ENCODE measurements at places on chromosomes 7 and 10.

DNA sequence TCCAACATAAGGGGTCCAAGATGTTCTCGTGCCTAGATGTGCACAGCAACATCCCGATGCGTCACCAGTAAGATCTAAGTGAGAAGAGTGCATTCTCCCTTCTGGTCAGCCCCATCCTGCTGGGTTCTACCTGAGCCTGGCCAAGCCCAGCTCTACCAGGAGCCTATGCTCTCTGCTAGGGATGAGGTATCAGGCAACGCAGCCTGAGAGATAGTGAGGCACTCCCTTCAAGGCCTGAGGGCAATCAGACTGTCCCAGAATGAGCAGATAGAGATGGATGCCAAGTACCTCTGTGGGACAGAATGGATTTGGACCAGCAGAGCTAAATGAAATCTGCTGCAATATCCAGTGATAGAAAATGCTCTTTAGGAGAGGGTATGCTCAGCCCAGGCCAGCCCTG is 26.7 kb downstream of the DDC start:
- no peak for DNase-seq

DNA sequence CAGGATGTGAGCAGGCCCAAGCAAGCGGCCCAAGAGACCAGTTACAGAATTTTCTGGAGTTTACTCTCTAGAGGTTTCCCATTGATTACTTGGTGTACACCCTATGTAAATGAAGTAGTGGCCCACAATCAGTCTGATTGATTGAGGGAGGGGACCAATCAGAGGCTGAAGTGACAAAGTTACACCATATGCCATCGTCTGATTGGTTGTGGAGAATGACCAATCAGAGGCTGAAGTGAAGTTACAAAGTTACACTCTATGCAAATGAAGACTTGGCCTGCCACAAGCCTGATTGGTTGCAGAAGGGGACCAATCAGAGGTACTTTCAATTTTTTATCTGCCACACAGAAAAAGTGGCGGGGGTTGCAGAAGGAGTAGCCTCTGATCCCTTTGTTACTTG is 83.7 kb downstream of the KIF20B start:
- DNase-seq = no peak

GRCh38 chr7:101814081-101814990 is 3.1 kb upstream of the CUX1 start:
- DNase-seq = peak; percentile 78

DNA sequence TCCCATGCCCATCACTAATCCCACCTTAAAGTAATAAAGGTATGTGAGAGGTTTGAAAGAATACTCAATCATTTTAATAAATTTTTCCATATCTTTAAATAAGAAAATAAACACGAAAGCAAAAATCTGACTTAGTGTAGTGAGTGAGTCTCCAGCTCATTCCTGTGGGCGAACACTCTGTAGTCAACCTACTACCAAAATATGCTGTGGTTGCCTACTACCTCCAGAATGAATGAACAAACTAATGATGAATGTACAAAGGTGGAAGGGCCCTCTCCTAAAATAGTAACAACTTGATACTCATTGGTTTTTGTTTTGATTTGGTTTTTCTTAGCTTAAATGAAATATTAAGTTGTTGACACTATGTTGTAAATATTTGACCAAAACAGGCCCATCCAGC is 195.5 kb upstream of the HPS1 start:
- DNase-seq = no peak

DNA sequence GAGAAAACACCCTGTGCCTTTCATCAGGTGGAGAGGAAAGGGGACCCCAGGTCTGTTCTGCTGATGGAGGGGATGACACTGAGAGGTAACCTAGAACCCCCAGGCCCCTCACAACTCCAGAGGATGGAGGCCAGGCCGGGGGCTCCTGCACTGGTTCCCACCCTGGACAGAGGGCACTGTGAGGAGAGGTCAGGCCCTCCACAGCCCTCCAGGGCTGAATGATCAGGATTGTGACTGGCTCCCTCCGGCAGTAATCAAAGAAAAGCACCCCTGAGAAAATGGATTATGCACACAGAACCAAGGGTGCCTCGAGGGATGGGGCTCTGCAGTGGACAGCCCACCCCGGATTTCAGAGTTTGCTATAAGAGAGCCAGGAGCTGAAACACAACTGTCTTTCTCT is 502.8 kb downstream of the TCERG1L start:
- DNase-seq = no peak

GRCh38 chr7:27240015-27240731 is 2.4 kb upstream of the EVX1 start:
- no peak for DNase-seq

GRCh38 chr10:77520290-77520689 is 117.3 kb downstream of the KCNMA1 start:
- DNase-seq = no peak

GRCh38 chr10:128972036-128972405 is 495.0 kb upstream of the MGMT start:
- no peak for DNase-seq

GRCh38 chr7:20514364-20514763 is 101.1 kb upstream of the ABCB5 start:
- no peak for DNase-seq

DNA sequence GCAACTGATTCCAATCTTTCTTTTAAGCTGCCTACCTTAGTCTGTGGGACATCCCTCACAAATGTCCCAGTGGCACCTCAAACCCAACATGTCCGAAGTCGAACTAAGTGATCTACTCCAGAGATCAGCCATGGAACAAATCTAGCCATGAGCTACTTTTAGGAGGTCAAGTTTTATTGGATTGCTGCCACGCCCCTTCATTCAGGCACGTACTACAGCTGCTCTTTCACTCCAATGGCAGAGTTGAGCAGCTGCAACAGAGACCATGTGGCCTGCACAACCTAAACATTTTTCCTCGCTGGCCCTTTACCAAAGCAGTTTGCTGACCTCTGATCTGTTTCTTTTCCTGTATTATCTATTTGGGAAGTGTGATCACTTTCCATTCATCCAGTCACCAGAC is 192.4 kb upstream of the CDCA7L start:
- no peak for DNase-seq

- no peak for DNase-seq
These were observed 46.2 kb downstream of the JAKMIP3 start for GRCh38 chr10:132111871-132112341.

DNA sequence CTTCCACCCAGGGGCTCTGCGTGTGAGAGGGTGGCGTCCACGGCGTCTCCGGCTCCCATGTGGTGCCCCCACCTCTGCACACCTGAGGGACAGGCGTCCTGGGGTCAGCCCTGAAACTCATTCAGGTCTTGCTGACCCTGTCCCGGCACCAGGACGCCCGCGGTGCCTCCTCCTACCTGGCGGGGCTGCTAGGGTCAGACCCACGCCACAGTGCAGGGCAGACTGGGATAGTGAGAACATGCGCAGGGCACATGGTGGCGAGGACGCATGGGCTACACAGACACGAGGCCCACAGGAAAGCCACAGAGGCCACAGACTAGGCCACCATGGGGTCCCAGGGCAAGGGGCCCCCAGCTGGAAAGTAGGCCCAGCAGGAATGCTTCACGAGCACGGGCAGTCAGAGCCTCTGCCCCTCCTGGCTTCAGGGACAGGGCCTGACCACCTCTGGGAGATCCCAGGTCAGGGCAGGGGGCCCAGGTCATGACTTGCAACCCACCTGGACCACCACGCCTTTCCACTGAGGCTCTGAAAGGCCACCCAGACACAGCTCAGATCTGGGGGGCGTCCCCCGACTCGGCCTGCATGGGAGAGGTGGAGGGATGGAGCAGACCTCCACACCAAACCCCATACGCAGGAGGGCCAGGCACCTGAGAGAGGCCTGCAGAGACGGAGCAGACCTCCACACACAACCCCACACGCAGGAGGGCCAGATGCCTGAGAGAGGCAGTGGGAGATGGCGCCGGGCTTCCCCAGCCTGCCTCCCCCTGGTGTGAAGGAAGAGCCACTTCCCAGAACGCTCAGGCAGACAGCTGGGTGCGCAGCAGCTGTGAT is 188.6 kb downstream of the ELFN1 start:
- DNase-seq = no peak

DNA sequence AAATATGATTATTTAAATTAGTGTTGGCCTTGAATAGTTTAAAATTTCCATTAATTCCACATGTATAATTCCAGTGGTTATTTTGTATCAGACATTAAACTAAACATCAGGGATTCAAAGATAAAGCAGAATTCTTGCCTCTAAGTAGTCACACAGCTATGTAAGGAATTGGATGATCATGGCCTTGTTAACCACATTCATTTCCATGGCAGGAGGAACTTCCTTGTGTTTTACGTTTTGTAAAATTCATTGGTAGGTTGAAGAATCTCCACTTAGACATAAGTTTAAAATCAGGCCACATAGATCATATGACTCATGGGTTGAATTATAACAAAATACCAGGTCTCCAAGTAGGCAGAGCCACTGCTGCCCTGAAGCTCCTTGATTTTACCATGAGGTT is 289.7 kb downstream of the PLXDC2 start:
- DNase-seq = no peak

GRCh38 chr7:93551063-93551895 is 23.2 kb downstream of the CALCR start:
- peak; percentile 48 for DNase-seq

DNA sequence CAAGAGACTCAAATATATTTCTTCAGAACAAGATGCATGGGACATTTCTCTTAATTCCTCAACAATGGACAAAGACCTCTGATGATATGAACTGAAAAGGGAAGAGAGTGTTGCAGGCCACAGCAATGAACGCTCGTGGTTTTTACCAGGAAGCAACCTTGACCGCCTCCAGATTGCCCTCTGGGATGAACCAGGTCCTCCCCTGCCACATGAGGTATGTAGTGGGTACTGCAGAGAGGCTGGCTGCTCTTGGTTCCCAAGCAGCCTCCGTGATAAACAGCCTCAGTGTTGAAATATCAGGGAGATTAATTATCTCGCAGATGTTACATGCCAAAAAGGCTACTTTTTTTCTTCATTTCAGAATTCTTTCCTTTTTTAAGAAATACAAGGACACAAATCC is 338.8 kb downstream of the ELMO1 start:
- peak; percentile 49 for DNase-seq

GRCh38 chr7:87231711-87232110 is 12.2 kb upstream of the TMEM243 start:
- DNase-seq = no peak

GRCh38 chr7:5636914-5637313 is 144.5 kb downstream of the RNF216 start:
- DNase-seq = peak; percentile 87

- peak; percentile 19 for DNase-seq
These were observed 120.2 kb upstream of the CTTNBP2 start for GRCh38 chr7:117993377-117994003.

- DNase-seq = no peak
These were observed 29.1 kb upstream of the SEM1 start for GRCh38 chr7:96738705-96739104.

GRCh38 chr10:125844751-125845221 is 21.4 kb downstream of the BCCIP start:
- DNase-seq = no peak

GRCh38 chr10:59991661-59992060 is 85.3 kb upstream of the CCDC6 start:
- peak; percentile 70 for DNase-seq

- DNase-seq = peak; percentile 84
These were observed 125.8 kb downstream of the DOCK4 start for GRCh38 chr7:112080441-112080840.

- DNase-seq = no peak
These were observed 658 bp downstream of the CYP2E1 start for GRCh38 chr10:133527771-133528271.

DNA sequence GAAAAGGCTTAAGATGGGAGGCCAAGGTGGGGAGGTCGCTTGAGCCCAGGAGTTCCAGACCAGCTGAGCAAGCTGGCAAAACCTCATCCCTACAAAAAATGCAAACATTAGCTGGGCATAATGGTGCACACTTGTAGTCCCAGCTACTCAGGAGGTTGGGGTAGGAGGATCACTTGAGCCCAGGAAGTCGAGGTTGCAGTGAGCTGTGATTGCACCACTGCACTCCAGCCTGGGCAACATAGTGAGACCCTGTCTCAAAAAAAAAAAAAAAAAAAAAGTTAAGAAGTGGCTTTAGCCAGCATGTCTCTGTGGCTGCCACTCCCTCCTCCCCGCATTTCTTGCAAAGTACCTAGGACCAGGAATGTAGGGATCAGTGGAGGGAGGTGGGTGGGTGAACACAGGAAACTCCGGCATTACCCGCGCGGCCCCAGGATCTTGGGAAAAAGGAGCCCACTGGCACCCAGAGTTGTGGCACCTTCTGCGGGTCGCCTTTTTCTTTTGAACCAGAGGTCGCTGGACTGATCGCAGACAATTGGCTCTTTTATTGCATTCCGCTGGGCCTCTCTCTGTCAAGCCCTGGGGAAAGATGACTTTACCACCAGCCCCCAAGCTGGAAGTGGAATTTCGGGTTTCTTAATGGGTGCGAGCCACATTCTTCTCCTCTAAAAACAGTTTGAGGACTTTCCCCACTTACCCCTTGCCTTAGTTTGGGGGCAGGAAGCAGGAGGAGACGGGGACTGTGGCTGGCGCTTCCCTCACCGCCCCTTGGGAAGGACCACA is 3.5 kb downstream of the VGF start:
- no peak for DNase-seq

GRCh38 chr10:101310529-101311184 is 43.3 kb upstream of the BTRC start:
- no peak for DNase-seq

DNA sequence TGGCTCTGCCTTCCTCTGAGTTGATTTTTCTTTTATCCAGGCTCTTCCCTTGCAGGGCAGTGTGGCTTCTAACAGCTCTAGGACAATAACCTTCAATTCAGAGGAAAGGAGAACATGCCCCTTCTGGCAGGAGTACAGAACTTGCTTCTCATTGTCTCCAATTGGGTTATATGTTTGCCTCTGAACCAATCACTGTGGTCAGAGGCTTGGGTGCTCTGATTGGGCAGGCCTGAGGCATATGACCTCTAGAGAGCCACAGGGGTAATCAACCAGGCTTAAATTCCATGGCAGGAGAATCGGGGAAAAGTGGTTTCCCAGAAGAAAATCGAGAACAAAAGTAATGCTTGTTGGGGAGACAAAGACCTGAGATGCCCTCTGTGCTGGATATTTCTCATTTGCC is 240.0 kb downstream of the REEP3 start:
- DNase-seq = no peak

- no peak for DNase-seq
These were observed 15.5 kb downstream of the TECPR1 start for GRCh38 chr7:98236355-98237185.

GRCh38 chr10:60282771-60283353 is 106.8 kb downstream of the ANK3 start:
- peak; percentile 83 for DNase-seq

- no peak for DNase-seq
These were observed 738.8 kb upstream of the POT1 start for GRCh38 chr7:125668321-125668993.
